ENCODE measurements at places on chromosomes 13 and 19. TPM values are rescaled to one million over a fixed set of nuclear protein-coding genes. Genes with fewer than 3 reads are reported as not detected.

DNA sequence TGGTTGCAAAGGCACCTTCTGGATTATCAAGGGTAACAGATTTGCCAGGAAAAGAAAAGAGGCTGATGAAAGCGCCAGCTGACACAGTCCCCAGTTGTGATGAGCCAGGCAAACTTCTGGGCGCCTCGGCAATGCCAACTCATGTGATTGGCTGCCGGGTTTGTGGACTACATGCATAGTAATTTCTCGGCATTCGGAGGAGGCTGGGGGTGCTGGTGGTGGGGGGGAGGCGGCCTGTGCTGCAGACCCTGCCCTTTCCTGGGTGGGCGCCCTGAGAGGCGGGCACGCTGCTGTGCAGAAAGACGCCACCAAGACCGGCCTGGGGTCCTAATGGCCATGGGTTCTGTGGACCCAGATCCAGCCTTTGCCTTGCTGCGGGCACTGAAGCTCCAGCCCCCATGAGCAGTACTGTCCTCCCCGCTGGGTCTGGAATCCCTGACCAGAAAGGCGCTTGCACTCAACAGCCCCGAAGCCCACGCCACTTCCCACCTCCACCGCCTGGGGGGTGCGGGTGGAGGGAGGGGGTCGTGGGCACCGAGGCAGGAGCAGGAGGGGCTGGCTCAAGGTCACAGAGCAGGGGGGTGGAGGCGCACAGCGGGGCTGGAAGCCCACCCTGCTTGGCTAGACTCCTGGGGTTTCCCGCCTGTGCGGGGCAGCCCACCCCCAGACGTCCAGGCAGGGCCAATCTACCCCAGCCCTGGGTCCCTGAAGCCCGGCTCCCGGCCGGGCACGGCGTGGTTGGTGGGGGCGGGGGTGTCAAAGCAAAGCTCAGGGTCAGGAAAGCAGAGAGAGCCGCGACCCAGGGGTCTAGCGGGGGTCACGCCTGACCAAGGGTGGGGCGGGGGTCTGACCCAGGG, 1.0 kb downstream of the DIRAS1 start:
- peak; percentile 54 for DNase-seq

DNA sequence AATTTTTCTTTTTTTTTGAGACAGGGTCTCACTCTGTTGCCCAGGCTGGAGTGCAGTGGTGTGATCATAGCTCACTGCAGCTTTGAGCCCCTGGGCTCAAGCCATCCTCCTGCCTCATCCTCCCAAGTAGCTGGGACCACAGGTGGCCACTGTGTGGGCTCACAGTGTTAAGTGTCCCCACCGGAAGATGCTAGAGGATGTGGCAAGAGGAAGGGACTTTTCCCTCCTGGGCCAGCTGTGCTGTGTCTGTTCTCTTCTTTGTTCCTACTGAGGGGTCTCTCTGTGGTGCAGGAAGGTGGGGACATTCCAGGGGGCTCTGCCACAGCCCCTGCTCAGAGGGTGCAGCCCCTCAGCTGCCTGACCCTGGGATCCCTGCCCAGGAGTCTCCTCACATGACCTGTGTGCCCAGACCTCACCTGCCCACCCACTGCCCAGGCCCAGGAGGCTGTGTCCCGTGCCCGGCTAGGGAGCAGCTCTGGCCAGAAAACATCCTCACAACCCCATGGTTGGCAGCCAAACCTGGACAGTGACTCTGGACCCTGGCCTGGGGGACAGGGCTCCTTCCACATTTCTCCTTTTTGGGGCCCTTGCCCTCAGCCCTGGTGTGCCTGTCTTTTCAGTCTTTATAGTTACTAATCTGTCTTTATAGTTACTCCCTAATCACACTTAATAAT, 14.4 kb upstream of the ANKRD10 start:
- no peak for DNase-seq

The CEACAM16 gene
- total RNA-seq: not detected

DNA sequence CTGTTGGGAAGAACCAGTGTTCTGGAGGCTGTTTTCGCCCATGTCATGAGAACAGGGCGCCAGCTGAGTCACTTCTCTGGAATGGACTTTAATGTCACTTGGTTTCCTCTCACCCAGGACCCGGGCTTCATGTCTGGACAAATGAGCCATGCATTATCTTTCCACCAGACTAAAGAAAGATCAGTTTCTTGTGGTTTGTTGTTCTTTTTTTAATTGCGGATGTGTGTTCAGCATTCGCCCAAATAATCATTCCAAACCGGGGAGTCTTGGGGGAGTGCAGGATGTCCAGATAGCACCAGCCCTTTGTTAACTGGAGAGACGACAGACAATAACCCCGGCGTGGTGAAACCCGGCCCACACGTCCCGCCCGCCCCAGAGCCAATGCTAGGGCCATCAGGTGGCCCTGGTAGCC, 102.5 kb downstream of the COL4A2 start:
- DNase-seq: peak; percentile 23

- DNase-seq: no peak
These were observed 650.5 kb upstream of the SLC10A2 start for GRCh38 chr13:103716718-103717117.

- DNase-seq: no peak
These were observed 48.1 kb upstream of the LDLR start for GRCh38 chr19:11041194-11041593.

DNA sequence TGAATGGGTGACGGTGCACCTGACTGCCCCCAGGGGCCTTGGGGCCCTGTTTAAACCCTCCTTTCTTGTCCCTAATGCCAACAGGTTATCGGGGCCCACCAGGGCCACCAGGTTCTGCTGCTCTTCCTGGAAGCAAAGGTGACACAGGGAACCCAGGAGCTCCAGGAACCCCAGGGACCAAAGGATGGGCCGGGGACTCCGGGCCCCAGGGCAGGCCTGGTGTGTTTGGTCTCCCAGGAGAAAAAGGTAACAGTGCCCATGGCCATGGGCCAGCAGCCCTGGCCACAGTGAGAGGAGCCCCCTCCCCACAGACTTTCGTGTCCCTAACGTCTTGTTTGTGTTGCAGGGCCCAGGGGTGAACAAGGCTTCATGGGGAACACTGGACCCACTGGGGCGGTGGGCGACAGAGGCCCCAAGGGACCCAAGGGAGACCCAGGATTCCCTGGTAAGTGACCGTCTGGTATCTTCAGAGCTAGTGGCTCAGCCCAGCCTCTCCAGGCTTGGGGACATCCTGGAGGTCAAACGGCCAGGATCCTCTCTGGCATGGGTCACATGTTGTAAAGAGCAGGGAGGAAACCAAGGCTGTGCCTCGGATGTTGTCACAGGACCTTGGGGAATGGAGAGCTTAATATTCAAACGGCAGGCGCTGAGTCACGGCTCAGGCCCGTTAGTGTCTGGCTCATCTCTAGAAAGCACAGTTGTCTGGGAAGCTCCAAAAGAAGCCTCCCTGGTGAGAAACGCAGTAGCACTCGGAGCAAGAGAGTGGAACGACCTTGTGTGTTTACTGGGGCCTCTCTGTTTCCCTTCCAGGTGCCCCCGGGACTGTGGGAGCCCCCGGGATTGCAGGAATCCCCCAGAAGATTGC, 58.3 kb downstream of the RAB20 start:
- DNase-seq: no peak

- no peak for DNase-seq
These were observed 13.3 kb downstream of the SPATA13 start for GRCh38 chr13:24173795-24174194.

The DCT gene
- total RNA-seq: not detected

DNA sequence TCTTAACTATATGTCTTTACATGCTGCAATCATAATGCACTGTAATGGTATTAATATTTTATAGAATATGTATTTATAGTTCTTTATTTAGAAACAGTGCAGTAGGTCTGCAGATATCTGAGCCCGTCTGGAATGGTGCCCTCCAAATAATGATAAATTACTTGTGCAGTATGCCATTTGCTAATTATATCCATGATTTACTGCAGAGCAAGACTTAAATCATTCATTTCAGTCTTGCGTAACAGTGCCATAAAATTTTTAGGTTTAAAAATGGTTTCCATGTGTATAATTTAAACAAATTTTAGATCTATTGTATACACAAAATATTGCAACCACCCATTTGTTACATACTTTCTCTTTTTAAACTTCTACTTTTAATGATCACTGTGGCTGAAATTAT, 175.1 kb downstream of the ZNF536 start:
- no peak for DNase-seq

The MZT1 gene
- total RNA-seq: 63.3 TPM

DNA sequence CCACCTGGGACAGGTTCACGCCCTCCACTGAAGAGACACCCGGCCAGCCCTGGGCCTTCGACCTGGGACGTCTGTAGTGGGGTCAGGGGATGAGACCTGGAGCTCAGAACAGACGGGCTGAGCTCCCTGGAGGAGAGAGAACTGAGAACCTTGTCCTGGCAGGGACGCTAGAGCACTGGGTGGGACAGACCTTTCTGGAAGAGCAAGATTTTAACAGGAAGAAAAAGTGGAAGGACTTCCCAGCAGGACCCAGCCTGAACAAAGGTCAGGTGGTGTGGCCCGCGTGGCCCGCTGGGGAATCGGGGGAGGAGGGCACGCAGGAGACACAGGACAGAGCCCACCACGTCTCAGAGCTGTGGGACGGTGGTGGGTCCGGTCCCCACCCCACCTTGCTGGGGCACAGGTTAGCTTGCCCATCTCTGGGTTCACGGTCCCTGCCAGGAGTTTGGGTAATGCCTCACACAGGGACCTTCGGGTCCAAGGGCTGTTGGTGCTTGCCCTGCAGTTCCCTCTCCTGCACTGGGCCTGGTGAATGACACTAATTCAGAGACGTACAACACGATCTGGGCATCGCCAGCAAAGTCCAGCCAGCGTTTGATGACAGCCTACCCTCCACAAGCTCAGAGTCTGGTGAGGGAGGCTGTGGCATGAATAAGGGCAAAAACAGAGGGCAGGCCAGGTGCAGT, 1.2 kb upstream of the EFNA2 start:
- no peak for DNase-seq

GRCh38 chr19:52962394-52963246, at the start of gene ZNF816:
ZNF816 (minus strand) TSS chr19:52962881; CDS start chr19:52956089, 6,792 bp downstream.
- peak; percentile 93 for DNase-seq

DNA sequence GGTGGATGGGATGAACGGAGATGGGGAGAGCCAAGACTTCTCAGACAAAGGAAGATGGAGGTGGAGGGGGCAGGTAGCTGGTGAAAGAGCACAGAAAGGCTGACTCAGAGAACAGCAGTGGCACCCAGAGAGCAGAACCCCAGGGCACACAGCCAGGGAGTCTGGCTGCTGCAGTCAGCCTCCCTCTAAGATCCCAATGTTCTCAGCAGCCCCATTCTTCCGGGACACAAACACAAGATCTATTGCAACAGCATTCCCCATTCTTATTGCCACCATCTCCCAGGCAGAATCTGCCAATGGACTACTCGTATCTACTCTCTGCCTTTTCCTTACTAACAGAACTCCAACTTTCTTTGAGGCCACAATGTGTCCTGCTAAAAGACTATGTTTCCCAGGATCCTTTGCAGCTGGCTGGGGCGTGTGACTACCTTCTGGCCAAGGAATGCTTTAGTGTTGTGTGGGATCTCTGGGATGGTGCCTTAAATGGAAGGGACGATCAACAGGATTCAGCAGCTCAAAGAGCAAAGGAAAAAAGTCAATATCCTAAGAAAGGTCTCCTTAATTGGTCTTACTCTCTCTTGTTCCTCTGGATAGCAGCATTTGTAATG, 7.5 kb downstream of the THAP8 start:
- peak; percentile 11 for DNase-seq

GRCh38 chr19:15758379-15758778, 20.6 kb downstream of the OR10H3 start:
- DNase-seq: no peak

DNA sequence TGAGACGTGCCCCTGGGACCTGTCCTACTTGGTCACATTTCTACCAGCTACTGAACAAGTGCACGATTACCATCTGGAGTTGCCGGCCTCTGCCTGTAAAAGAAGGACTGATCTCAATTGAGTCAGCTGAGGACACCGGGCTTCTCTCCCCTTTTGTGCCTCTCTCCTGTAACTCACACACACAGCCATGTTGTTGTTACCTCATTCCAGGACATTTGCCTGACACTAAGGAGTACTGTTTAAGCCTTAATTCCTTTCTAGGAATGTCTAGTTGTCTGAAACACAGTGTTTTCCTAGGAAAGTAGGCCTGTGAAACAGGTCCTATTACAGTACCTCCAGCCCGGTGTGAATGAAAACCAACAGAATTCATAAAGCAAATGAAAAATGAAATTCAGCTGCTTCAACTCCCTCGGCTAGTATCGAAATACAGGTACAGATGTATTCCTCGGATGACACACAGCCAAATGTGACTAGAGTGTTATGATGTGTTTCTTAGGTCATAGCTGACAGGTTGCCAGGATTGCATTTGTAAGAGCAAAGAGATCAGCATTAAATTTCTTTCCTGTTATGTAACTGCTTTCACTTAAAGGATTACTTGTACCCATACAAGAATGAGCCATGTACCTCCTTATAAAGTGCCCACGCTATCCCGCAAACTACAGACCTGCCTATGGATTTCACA, 152.0 kb upstream of the IRS2 start:
- peak; percentile 38 for DNase-seq

GRCh38 chr19:27851002-27851481, 1361.9 kb downstream of the UQCRFS1 start:
- no peak for DNase-seq

GRCh38 chr19:49212016-49212701, 54.6 kb downstream of the TRPM4 start:
- DNase-seq: no peak

DNA sequence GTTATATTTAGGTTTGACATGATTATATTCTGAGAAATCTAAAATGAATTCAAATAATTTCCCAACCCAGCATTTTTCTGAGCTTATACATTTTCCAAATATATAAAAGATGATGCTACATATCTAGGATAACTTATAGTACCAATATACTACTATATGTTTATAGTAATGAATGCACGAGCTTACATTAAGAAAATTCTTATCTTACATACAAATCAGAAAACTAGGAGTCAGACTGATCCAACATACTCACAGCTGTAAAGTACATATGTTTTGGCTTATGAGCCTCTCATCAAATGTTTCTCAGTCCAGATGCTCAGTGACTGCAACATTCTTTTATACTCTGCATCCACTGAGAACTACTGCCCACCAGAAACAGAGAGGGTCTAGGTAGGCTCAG, 491.3 kb upstream of the KLF12 start:
- no peak for DNase-seq

- no peak for DNase-seq
These were observed 22.5 kb downstream of the MAST3 start for GRCh38 chr19:18120127-18120526.

DNA sequence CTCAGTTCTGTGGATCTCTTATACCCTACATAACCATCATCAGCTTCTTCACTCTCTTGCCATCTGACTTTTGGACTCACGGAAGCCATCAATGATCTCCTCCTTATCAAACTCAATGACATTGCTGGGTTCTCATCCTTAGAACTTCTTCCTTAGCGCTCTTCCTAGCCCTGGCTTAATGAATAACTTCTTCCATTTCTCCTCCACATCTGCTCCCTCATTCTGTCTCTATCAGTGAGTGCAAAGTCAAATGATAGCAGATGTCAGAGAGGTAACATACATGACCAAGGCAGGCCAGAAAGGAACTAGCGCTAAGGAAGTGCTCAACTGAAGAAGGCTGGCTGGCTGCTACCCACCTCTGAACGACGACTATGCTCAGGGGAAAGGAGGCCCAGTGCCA, 449.8 kb downstream of the COG6 start:
- DNase-seq: no peak

The STOML3 gene
- total RNA-seq: not detected

GRCh38 chr19:16252459-16253205, 54.9 kb downstream of the AP1M1 start:
- DNase-seq: no peak
